Left renal pelvis (tissue), 4 donors: ENCODE measurements at places on chromosomes 4 and X. TPM values are rescaled to one million over a fixed set of nuclear protein-coding genes. Genes with fewer than 3 reads are reported as not detected.

DNA sequence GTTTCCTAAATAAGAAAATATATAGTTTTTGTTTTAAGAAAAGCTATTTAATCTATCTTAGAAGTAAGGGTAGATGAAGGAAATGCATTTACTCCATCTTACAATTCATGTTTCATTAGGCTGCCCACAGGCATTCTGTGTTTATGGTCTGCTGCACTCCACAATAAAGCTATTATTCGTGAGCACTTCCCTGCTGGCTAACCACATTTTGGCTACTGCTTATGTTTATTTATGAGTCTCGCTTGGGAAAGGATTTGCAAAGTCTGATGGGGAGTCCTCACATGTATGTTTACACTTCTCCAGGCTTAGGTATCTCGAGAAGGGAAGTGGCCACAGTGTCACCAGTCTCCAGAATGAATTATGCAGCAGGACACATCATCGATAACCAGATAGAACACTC is 260.8 kb upstream of the VCX start:
- no peak for DNase-seq

GRCh38 chr4:106746451-106746850 is 289.7 kb downstream of the DKK2 start:
- DNase-seq = no peak

DNA sequence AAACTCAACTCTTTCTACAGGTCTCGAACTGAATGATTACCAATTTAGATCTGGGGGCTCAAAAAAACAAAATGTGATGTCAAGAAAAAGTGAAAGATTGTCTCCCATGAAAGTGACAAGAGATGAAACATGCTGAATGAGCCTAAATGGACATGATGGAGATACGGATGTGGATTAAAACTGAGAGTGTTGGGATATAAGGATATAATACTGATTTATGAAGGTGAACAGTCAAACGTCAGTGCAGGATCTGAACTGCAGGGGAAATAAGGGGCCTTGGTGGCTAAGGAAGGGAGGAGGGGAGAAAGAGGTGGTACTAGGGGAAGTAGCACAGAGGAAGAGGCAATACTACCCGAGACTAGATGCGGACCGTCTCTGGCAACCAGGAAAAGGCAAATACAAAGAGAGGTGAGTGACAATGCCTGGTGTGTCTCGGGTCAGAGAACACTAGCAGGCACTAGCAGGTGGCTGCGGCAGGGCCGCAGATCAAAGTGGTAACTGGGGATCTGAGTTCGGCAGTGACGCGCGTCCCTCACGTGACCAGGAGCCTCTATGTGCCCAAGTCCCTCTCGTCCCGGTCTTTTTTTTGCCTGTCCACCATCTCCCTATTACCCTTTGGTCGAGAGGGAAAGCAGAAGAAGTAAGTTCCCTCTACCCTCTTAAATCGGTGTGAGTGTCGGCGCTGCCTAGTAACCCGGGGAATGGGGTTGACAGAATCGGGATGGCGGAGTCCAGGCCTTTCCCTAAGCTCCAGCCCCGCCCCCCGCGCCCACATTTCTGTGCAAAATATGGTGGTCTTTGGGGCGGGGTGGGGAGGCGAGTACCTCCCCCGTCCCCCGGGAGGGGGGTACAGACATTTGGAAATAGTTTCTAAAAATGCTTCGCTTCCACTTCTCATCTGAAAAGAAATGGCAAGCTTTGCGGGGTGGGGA is at the start of gene TCEAL1:
TSS of gene TCEAL1 (plus strand) at position 590 of the 932 bp plus-strand sequence. CDS start 942 bp downstream, outside the sequence.
- DNase-seq = peak; percentile 27

GRCh38 chrX:86263526-86263925 is 115.3 kb downstream of the DACH2 start:
- DNase-seq = no peak

- no peak for DNase-seq
Observed at GRCh38 chr4:65033899-65034298, 624.6 kb upstream of the TECRL start.

DNA sequence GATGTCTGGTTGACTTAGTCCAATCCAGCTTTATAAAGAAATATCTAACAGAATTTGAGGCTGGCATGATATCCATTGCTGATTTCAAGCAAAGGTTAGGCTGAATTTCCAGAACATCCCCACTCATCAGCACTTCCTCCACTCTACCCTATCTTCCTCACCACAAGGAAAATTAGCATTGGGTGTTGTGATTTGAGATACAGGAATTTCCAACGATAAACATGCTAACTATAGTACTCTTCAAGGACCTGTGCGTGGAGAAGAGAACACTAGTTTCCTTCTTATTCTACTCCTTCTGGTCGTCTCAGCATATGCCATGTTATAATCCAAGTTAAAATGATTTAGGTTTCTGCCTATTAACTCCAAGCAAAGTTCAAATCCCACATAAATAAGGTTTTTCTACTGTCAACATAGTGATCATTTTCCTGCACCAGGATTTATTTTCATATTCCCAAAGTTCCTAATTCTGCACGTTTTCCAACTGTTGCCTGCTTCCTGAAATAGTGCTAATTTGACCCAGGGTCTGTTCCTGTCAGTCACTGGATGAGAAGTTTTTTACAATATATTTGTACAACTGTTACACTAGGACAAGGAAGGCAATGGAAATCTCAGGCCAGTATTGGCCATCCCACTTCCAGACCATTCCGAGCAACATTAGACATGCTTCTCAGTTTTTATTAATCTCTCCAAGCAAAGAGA is 177.6 kb upstream of the EDNRA start:
- no peak for DNase-seq

GRCh38 chr4:113674251-113674650 is 87.3 kb downstream of the CAMK2D start:
- no peak for DNase-seq

DNA sequence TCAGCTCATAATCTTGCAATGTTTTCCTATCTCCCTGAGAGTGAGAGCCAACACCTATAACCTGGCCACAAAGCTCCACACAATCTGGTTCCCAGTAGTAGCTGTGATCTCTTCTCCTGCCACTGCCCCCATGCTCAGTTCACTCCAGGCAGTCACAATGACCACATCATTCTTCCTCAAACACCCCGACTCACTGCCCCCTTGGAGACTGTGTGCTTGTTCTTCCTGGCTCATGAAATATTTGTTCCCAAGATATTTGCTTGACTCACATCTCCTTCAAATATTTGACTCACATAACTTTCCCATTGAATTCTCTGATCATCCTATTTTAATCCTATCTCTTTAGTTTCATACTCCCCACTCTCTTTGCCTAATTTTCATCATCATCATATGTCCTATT is 173.7 kb downstream of the AREG start:
- no peak for DNase-seq

DNA sequence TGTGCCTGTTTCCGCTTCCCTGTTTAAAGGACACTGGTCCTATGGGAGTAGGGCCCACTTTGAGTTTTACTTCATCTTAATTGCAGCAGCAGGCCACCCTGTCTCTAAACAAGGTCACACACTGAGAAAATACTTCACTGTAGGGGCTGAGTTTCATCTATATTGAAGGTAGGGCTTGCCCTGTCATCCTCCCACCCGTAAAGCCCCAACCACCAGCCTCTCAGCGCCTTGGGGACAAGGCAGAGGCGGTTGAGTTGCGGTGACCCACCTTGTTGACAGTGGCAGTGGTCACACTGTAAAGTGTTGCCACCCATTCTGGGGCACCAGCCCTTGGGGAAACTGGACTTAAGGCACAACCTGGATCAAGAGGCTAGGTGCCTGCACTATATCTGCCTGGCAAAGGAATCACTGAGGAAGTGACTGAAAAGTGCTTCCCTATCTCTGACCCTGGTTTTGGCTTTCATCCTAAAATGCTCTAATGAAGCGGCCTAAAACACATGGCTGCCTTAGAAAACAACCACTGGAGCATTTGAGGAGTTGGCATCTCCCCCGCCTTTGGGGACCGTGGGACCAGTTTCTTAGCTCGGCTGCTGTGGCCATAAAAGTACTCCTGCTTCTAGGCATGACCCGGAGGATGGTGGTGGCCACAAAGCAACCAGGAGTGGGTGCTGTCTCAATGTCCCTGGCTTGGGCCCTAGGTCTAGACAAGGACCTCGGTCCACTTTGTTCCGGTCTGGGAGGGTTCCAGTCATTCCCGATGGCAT is 7.8 kb upstream of the WDR1 start:
- no peak for DNase-seq

- DNase-seq = no peak
Observed at GRCh38 chr4:165379678-165380064, 863 bp downstream of the CPE start.

DNA sequence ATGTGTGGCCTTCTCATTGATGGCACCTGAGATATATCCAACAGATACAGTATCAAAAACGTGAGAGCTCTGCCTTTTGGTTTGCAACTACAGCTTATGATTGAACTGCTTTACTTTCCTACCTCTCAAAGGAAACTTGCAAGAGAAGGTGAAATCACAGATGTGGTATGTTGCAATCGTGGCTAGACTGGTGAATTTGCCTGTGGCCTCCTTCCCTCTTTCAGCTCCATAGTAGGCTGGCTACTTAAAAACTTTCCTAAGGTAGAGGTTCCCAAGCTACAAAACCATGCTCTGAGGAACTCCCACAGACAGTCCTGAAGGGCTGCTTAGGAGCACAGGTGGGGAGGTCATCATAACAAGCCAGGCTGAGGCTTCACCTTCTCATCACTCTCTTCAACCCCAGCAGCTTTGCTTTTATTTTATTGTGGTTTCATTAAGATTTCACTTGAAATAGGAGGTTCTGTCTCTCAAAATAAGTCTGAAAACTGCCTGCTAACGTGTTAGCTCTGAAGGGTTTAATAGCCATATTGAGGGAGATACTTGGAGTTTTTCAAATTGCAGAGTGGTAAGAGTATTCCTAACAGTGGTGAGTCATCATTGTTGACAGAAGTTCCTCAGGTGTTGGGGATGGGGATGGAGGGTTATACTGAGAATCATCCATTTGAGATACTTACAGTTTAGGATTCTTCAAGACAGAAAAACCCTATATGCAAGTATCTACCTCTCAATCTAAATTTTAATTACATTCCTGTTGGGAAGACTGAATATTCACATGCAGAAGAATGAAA is 93.5 kb upstream of the UCP1 start:
- no peak for DNase-seq

GRCh38 chrX:148530464-148531077 is 30.2 kb downstream of the AFF2 start:
- no peak for DNase-seq

DNA sequence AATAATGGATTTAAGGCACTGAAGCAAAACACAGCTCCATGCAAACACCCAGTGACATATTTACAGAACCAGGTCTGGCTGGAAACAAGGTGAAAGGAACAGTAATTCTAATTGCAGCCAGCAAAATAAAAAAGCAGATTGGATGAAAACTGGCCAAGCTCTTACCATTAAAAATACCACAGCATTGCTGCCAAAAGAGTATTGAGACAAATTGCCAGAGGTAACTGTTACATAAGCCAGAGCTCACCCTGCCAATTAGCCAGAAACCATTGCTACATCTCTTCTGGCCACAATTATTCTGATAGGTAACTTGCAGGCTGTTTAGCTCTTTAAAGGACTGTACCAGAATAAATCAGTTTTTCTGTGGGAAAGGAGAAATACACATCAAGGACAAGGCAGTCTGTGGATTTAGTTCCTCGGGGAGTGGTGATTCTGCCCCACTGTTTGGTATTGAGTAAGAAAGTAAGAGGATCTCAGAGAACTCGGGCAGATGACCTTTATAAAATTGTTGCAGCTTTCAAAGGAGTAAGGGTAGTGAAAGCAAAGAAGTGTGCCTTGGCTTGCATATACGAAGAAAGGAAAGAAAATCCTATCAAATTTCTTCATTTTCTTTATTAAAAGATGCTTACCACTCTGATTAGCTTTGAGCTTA is 369.5 kb downstream of the PPP3CA start:
- DNase-seq = no peak

DNA sequence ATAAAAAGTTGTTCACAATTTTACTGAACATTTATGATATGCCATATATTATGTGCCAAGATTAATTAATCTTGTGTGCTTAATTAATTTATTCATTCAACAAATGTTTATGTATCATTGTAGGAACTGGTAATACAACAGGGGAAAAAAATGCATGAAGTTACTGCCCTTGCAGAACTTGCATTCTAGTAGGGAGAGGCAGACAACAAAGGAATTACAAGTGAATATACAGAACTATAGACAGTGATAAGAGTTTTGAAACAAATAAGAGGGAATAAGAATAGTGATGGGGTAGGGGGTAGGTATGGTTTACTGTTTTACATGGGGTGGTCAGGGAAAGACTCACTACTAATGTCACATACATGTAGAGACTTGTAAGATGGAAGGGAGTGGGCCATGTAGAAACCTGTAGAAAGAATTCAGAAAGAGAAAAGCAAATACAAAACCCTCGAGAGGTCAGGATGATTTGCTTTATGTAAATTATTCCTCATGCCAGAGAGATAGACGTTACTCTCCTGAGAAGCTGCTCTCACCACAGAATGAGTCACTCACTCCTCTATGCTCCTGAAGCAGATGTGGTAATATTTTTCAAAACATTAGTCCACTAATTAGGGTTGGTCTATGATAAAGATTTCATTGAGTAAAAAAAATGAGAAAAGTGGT is 855.0 kb upstream of the GRID2 start:
- no peak for DNase-seq

DNA sequence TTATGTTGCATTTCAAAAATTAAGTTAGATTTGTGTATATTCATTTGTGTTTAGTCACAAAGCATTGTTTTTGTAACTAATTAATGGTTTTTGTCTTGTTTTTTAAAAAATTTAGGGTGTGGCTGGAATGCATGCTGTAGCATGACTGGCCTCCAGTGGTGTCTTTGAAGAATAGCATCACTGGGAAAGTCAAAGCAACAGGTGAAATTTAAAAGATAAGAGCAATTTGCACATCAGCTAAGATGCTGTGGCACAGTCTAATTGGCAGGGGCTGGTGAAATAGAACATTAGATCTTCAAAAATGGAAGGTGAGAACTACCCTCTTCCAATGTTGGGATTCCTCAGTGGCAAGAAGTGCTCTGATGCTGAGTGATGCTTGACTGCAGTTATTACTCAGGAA is 45.3 kb downstream of the ANK2 start:
- DNase-seq = no peak

UGT2B17 gene
- polyA plus RNA-seq = not detected

TRIM61 gene
- 3.3 TPM for polyA plus RNA-seq

GRID2 gene
- polyA plus RNA-seq = 2.9 TPM

RENBP gene
- polyA plus RNA-seq = 5.4 TPM

CEP135 gene
- polyA plus RNA-seq = 15.7 TPM

SPOCK3 gene
- 95.6 TPM for polyA plus RNA-seq

TEX11 gene
- 0.06 TPM for polyA plus RNA-seq

TRAPPC2 gene
- 19.6 TPM for polyA plus RNA-seq

MOB1B gene
- 22.4 TPM for polyA plus RNA-seq

F8 gene
- polyA plus RNA-seq = 15.6 TPM

ABCG2 gene
- polyA plus RNA-seq = 10.5 TPM

MAGEA3 gene
- polyA plus RNA-seq = not detected

FOXP3 gene
- polyA plus RNA-seq = 0.66 TPM

FAAH2 gene
- 13.8 TPM for polyA plus RNA-seq

BGN gene
- polyA plus RNA-seq = 191 TPM

NXF3 gene
- not detected for polyA plus RNA-seq

DGAT2L6 gene
- not detected for polyA plus RNA-seq

TXK gene
- polyA plus RNA-seq = 1.4 TPM

GNL3L gene
- 12.6 TPM for polyA plus RNA-seq

MAGEA12 gene
- polyA plus RNA-seq = not detected

TRO gene
- polyA plus RNA-seq = 131 TPM

ASB11 gene
- not detected for polyA plus RNA-seq
